ENCODE measurements at places on chromosomes 6 and 20.
A peak's percentile ranks its signal among the peaks of the same experiment; 100 is the strongest.

GRCh38 chr20:39268981-39269461 is 306.9 kb downstream of the DHX35 start:
- peak; percentile 22 for DNase-seq

GRCh38 chr6:162671580-162672165 is 55.9 kb downstream of the PRKN start:
- no peak for DNase-seq

GRCh38 chr20:60583741-60584140 is 625.5 kb downstream of the CDH26 start:
- no peak for DNase-seq

- DNase-seq = no peak
Measured at GRCh38 chr20:50415021-50415515, 95.1 kb upstream of the PTPN1 start.

DNA sequence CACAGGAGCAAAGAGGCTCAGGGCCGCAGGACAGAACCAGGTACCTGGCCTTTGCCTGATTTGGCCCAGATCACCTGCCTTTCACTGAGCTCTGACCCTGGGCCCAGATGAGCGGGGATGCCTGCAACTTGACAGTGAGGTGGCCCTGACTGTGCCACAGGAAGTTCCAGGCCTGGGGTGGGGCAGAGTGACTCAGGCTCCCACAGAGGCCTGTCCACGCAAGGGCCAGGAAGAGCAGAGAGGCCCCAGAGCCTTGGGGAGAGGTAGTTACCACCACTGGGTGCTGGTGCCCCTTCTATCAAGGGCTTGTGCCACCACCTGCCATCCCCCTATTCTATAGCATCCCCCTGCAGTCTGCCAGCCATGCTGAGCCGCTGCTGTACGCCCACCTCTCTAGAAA is 4.1 kb upstream of the NOL4L start:
- no peak for DNase-seq

DNA sequence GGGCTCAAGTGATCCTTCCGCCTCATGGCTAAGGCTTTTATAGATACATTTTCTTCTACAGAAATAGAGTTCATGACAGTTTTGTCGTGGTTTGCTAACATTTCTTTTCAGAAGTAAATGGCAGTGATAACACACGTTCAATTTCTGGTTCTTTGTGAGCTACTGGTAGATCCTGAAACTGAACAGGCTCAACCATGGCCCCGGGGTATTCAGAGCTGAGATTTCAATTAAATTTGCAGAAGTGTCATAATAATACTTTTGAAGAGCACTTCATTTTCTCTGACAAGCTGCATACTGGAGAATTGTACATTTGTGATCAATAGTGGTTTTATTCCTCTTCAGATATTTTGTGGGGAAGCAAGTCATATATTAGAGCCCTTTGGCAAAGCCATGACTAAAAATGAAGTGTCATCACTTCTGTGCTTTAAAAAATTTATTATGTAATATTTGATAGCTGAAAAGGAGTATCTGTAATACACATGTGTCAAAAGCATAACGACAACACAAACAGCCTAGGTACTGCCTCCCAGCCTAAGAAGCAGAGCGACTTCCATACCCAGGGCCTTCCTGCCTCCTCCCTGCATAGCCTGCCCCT is 84.3 kb upstream of the SCP2D1 start:
- DNase-seq = no peak

GRCh38 chr6:94401311-94401710 is 982.0 kb upstream of the EPHA7 start:
- peak; percentile 10 for DNase-seq

GRCh38 chr6:31267651-31268368 is 4.1 kb downstream of the HLA-C start:
- DNase-seq = no peak

DNA sequence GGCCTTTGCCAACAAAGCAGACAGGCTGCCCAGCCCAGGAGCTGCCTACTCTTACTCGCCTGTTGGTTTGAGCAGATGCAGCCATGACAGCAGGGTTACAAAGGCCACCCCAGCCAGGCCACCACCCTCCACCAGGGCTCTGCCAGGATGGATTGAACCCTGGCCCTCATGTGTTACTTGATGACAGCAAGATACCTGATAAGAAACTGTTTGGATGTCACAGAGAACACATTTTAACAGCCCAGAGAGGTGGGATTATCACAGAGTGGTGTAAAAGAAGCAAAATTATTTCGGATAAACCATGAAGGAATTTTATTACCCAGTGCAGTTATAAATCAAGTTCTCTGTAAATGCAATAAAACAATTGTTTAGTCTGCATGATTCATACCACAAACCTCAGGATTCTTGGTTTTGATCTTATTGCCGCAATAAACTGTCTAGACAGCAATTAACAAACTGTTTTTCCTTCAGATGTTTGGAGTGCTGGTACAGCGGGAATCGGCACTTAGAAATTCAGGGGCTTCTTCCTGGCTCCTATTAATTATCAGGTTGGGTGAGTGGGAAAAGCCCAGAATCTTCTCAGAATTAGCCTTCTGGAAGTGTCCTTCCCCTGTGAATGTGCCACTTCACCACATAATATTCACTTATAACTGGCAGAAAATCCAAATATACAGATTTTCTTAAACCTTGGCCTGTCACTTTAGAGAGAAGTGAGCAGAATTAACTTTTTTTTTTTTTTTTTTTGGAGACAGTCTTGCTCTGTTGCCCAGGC is 58.0 kb upstream of the SALL4 start:
- DNase-seq = no peak

- DNase-seq = peak; percentile 98
Measured at GRCh38 chr6:155314773-155315515, 660 bp upstream of the TFB1M start.

GRCh38 chr20:43187476-43188233 is 2.1 kb downstream of the PTPRT start:
- DNase-seq = peak; percentile 81

- DNase-seq = no peak
Measured at GRCh38 chr6:73636048-73636447, 17.7 kb downstream of the SLC17A5 start.

GRCh38 chr6:42452171-42453030 is 675 bp upstream of the TRERF1 start:
- DNase-seq = peak; percentile 84

DNA sequence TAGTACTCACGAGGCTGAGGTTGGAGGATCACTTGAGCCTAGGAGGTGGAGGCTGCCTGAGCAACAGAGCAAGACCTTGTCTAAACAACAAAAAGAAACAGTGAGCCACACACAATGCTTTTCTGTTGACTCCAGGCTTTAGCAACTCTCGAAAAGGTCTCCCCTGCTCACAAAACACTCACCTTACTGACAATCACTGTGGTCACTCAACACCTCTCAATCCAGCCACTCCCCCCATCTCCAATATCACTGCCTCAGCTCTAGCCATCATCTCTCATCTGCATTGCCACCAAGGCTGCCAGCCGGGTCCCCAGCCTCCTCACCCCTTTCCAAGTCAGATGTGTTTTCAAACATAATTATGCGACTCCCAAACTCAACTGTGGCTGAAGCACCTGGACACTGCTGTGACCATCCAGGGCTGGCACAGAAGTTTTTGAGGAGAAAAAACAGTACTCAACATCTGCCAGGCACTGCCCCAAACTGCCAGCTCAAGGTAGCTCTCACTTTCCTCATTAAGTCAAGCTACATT is 218.0 kb upstream of the ARID1B start:
- no peak for DNase-seq

DNA sequence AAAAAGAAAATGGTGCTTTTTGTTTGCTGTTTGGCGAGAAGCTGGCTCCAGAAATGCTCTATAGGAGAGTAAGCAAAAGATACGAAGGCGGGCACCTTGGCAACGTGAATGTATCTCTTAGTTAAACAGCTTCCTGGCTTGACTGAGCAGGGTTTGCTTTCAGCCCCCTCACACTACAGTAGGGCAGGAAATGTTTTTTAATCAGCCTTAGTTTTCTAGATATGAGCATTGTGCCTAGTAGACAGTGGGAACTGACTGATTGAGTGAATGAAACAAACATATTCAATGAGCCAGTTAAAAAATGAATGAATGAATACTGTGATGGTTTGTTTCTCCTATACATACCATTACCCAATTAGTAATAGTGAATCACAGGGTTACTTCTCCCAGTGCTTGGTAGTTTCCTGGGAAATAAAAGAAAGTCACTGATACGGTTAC is 19.9 kb downstream of the CAP2 start:
- no peak for DNase-seq

- peak; percentile 19 for DNase-seq
Measured at GRCh38 chr20:62816031-62816883, 593 bp upstream of the COL9A3 start.

GRCh38 chr6:117557951-117558350 is 44.4 kb downstream of the GOPC start:
- DNase-seq = no peak

DNA sequence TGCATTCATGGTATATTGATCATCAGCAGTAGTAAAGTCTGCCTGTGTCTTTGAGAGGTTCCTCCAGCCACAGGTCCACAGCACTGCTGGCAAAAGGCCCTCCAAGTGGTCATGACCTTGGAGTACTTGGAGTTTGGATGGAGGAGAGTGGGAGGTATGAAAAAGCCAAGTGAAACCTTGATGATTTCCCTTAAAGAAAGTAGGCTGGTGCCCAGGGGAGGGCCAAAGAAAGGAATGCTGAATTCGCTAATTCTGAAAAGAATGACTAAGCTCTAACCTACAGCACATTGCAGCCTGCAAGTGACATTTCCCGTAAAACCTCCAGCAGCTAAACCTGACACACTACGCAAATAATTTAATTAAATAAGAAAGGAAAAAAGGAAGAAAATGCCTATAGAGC is 223.4 kb upstream of the TAB2 start:
- no peak for DNase-seq

- no peak for DNase-seq
Measured at GRCh38 chr6:161029195-161029809, 37.7 kb downstream of the MAP3K4 start.

DNA sequence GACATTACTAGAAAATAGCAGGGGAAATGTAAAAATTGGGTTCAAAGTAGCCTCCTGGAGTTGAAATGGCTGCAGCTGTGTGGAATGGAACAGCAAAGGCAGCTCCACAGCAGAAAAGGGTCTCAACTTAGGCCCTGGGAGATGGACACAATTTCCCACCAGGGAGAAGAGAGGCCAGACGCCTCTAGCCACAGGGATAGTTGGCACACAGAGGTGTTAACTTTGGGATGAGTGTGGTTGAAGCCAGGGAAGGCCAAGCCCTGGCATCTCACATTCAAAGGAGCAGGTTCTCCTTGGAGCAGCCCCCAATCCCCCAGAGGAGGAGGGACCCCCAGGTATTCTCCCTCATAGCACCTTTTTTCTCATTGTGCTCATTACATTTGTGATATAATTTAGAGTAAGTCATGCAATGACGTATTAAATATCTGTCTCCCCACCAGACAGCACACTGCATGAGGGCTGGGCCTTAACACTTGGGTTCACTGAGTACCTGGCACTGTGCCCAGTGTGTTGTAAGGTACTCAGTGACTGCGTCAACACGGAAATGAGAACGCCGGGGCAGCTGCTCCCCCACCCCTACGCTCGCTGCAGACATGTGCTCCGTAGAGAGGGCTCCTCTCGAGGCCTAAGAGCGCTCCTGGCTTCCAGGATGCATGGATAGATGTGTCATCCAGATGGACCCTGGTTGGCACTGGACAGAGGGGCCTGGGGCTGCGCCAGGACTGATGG is 76.0 kb upstream of the CD93 start:
- DNase-seq = peak; percentile 81

DNA sequence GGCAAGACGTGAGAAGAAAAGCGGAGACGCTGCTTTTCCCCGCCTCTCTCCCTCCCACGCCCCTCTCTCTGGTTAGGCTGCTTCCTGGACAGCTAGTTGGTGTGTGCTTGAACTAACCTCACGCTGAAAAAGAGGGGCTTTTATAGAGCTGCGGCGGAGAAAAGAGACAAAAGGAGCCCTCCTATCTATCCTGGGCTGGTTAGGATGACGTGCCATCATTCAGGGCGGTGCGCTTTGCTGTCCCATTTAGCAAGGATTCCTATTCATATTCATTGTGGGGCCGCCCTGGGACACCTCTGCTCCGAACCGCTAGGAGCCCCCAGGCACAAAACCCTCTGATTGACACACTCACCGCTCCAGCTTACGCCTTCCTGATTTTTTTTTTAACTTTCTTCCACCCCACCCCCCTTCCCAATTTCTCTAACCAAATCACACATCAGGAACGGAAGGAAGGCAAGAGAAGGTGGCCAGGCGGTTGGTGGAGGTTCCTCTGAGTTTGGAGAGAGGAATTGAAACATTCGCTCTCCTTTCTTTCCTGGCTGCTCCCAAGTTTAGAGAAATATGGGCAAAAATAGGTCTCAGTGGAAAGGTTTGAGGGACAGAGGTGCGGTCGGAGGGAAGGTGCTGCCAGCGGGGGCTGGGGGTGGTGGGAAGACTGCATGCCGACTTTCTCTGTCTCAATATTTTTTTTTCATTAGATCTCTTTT is at the start of gene OLIG3:
TSS of gene OLIG3 (minus strand) at position 114 of the 707 bp plus-strand sequence. CDS start 224 bp downstream, outside the sequence.
- DNase-seq = no peak

DNA sequence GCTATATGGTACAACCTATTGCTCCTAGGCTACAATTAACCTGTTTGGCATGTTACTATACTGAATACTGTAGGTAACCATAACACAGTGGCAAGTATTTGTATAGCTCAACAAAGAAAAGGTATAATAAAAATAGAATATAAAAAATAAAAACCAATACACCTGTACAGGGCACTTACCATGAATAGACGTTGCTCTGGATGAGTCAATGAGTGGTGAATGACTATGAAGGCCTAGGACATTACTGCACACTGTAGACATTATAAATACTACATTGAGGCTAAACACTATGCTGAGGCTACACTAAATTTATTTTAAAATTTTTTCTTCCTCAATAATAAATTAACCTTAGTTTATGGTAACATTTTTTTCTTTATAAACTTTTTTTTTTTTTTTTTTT is 18.6 kb downstream of the ELOVL5 start:
- DNase-seq = no peak

DNA sequence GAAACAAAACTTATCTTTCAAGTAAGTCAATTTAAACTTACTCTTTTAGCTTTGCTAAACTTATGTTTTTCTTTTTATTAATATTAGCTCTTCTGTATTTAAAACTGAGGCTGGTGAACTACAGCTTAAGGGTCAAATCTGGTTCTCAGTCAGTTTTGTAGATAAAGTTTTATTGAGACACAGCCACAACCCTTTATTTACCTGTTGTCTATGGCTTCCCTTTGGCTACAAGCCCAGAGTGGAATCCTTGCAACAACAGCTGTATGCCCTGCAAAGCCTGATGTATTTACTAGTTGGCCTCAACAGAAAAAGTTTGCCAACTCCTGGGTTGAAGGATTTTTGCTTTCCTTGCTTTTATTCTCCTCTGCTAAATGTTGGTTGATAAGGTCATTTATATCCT is 491.4 kb upstream of the RNF217 start:
- peak; percentile 30 for DNase-seq

GRCh38 chr20:41176711-41177552 is 39.6 kb downstream of the PLCG1 start:
- no peak for DNase-seq

- no peak for DNase-seq
Measured at GRCh38 chr6:115602466-115602865, 458.2 kb downstream of the FRK start.

- DNase-seq = no peak
Measured at GRCh38 chr6:132725471-132725870, 11.6 kb upstream of the VNN1 start.

GRCh38 chr20:51199920-51200319 is 177.0 kb upstream of the KCNG1 start:
- no peak for DNase-seq

GRCh38 chr6:907928-908327 is 215.0 kb upstream of the EXOC2 start:
- no peak for DNase-seq

All from NCI-H1105 treated with DMSO at 0.1 percent for 48 hours (cell line).